ENCODE measurements at places on chromosomes 7 and 10.

GRCh38 chr10:56624082-56624481 lies 263.0 kb upstream of the ZWINT start:
- no peak for DNase-seq

GRCh38 chr10:128206676-128207075 lies 80.5 kb upstream of the MKI67 start:
- no peak for DNase-seq

DNA sequence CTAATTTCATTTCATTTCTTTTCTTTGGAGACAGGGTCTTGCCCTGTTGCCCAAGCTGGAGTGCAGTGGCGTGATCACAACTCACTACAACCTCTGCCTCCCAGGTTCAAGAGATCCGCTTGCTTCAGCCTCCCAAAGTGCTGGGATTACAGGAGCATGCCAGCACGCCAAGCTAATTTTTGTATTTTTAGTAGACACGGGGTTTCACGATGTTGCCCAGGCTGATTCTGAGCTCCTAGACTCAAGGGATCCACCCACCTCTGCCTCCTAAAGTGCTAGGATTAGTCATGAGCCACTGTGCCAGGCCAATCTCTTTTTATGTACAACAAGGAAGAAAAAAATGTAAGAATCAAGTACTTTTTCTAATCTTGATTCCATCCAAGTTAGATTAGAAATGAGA lies 10.7 kb upstream of the KMT2E start:
- DNase-seq, result no peak

- DNase-seq, result no peak
Observed at GRCh38 chr10:36030516-36030915, 388.4 kb upstream of the FZD8 start.

DNA sequence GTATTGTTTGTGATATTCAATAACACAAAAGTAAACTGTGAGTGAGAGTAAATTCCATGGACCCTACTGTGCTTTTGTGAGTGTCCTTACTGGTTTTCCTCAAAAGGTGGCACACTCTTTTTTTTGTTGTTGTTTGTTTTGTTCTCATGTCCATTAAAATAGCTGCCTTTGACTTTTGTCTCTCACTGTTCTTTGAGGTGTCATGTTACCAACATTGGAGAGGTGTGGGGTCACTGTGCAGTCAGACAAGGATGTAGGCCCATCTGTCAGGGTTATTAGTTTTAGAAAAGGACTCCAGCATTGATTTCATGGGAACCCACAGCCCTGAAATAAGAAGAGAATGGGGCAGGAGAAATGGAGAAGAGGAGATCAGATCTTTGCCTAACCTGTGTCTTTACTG lies 383.1 kb downstream of the SORCS3 start:
- DNase-seq, result no peak

DNA sequence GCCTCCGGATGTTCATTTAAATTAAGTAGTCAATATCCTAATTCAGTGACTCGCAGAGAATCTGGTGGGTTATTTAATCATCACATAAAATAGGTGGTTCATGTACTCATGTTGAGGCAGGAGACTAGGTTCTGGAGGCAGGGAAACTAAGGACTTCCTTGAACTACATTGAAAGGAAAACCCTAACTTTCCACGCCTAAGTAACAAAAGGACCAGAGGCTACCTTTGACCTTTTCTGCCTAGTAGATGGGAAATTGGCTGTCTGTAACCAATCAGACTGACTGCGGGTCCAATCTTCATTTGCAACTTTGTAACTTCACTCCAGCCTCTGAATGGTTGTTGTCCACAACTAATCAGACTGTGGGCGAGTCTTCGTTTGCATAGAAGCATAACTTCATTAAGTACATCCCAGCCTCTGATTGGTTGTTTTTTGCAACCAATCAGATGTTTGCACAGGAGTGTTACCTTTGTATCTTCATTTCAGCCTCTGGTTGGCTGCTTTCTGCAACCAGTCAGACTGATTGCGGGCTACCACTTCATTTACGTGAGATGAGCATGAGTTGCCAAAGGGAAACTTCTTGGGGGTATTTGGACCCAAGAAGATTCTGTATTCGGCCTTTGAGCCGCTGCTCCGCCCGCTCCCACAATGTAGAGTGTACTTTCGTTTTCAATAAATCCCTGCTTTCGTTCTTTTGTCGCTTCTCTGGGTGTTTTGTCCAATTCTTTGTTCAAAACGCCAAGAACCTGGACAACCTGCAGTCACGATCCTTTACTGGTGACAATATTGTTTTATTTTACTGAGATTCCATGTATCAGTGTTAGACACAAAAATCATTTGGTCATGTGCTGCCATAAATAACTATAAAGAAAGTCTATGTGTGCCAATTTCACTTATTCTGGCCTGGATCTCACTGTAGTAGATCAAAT lies 1.7 kb upstream of the ST7 start:
- no peak for DNase-seq

DNA sequence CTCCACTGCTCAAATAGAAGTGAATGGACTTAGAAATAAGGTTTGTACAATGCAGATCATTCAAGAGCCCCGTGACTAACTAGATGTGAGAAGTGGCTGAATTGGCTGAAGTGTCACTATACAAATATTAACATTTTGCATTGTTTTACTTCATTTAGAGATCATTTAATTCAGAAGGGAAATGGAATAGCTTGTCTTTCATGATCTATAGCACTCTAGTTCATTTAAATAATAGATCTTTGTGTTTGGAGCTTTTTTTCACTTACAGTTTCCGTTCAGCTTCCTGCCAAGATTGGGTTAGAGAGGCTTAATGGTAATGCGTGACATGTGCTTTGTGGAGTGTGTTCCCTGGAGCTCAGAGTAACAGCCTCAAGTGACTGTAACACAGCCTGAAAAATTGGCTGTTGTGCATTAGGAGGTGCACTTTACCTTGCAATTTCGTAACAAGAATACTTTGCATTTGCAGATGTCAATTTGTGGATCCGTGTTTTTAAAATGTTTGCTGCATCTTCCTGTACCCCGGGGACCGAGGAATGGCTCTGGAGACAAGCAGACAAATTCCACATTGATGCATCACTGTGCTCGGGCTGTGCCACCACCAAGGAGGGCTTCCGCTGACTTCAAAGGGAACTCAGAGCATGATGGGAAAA lies 170.3 kb downstream of the NRP1 start:
- no peak for DNase-seq

DNA sequence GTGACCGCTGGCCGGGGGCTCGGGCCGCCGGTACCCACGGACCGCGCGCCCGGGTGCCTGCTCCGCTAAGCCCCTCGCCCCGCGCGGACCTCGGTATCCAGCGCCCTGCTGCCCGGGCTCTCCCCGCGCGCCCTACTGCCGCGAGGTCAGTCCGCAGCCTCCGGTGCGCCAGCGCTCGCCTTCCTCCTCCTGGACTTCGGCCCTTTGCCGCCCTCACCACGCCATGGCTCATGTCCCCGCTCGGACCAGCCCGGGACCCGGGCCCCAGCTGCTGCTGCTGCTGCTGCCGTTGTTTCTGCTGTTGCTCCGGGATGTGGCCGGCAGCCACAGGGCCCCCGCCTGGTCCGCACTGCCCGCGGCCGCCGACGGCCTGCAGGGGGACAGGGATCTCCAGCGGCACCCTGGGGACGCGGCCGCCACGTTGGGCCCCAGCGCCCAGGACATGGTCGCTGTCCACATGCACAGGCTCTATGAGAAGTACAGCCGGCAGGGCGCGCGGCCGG lies 483 bp downstream of the GDF10 start:
- DNase-seq, result no peak

DNA sequence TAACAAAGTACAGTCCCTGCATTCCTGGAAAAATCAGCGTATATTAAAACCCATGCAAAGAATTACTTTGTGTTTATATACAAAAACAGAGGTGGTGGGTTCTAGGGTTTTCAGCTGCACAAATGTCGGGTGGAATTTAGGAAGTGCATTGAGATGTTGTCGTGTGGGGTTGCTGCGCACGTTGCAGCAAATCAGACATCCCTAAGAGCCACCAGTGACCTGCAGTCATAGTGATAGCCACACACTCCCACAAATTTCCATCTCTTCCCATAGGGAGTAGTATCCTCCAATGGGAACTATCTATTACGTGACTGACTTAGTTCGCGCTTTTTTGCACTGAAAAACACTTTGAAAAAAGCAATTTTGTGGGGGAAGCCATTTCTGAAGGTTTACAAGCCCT lies 375.2 kb upstream of the GALNT17 start:
- DNase-seq, result no peak

All from NCI-H187 (cell line).